ENCODE measurements at places on chromosomes 11 and 22. TPM values are rescaled to one million over a fixed set of nuclear protein-coding genes. Genes with fewer than 3 reads are reported as not detected.

DNA sequence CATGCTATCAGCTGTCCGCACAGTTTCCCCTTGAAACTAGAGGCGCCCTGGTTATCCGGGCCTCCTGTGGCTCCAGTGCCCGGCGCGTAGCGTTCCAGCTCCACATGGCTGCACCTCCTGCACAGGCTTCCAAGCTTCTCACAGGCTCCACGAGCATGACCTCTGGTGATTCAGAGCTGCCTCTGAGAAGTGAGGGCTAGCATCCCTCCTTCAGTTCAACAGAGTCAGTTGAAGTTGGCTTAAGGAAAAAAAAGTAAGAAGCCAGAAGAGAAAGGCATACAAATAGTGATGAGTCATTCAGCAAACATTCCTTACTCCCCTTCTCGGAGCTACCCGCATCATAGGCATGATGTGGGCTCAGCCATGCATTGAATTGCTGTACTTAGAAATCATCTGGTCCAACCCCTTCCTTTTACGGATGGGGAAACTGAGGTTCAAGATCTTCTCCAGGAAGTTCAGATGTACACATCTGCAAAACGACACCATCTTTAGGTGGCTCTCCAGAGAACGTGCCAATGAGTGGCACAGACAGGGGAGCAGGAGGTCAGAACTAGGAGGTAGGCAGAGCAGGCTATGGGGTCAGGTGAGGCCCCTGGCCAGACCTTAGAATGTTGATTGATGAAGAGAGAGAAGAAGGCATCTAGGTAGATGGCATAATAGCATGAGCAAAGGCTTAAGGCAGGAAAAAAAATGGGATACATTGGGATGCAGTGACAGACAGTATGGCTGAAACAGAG lies 216.3 kb upstream of the TBCEL start:
- DNase-seq = no peak

DNA sequence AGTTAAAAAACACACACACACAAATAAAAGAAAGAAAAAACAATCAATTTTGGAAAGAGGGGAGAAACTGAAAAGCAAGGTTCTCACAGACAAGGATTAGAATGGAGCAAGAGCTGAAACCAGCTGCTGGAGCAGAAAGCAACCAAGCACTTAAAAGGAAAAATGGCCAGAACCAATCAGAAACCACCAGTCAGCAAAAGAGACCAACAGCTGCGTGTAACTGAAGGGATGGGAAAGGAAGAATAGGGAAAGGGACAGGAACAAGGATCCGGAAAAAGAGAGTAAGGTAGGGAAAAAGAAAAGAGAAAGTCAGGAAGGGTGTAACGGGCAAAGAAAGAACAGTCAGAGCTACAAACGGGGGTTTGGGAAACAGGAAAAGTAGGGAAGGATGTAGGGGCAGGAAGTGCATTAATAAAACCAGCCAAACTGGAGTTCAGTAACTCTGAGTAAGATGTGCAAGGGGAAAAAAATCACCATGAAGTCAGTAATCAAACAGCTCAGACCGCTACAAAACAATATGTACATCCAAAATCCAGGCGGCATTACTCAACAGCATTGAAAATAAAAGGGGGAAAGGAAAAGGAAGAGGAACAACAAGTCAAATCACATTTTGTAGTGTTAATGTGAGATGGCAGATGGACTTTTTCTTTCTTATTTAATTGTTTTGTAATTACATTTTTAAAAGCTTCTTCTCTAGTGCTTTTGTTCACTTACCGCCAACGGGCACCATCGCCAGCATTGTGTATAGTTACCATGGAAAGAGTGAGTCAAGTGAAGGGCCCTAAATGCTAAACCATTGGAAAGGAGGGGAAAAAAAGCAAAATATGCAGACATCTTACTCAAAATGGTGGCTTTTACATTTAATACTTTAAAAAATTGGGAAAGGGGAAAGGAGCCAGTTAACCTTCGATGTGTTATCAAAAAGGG lies 49.2 kb downstream of the APOL5 start:
- no peak for DNase-seq

DNA sequence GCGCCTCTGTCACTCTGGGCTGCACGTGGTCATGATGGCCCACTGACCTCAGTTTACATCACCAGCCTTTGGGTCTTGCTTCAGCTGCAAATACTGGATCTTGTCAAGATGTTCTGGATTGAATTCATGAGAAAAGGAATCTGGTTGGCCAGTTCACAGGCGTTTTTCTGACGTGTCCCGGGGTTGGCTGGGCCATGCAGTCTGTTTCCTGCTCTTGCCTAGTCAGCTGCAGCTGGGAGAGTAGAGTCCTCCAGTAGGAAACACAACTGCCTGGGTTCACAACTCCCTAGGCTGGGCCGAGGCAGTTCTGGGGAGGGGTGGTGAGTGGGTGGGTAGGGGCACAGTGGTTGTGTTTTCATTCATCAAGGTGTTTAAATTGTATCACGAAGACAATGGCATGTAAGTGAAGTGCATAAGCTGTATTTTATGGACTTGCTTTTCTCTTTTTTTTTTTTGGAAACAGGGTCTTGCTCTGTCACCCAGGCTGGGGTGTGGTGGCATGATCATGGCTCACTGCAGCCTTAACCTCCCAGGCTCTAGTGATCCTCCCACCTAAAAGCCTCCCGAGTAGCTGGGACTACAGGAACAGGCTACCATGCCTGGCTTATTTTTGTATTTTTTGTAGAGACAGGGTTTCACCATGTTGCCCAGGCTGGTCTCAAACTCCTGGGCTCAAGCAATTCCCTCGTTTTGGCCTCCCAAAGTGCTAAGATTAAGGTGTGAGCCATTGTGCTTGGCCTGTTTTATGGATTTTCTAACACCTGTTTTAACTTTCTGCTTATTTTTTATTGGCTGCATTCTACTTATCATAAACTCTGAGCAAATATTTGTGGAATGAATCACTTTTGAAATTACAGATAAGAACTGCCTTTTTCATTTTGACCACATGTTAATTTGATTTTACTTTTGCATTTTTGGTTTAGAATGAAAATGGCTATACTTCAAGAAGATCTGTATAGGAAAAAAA lies 54.0 kb upstream of the PITPNB start:
- DNase-seq = no peak

Gene CBX7
- 9.6 TPM for total RNA-seq

Gene NPAS4
- total RNA-seq = 0.18 TPM

GRCh38 chr22:20079745-20080444 lies at the start of gene DGCR8:
Gene DGCR8, plus strand, starts transcription at chr22:20080241. Its CDS starts 5,723 bp downstream, at chr22:20085964.
- DNase-seq = peak; percentile 96

Gene TNNI2
- total RNA-seq = 1.0 TPM

GRCh38 chr22:27108425-27109114 lies 451.2 kb downstream of the MIAT start:
- no peak for DNase-seq

GRCh38 chr11:94948070-94948617 lies 25.2 kb downstream of the CWC15 start:
- DNase-seq = no peak

GRCh38 chr11:9269492-9270013 lies 4.4 kb upstream of the DENND5A start:
- DNase-seq = no peak

- no peak for DNase-seq
Observed at GRCh38 chr22:43439368-43440103, 27.7 kb downstream of the MPPED1 start.

Gene OR8G5
- not detected for total RNA-seq

- DNase-seq = no peak
Observed at GRCh38 chr11:121587182-121587581, 134.4 kb upstream of the SORL1-AS1 start.

Gene TRIM51
- total RNA-seq = not detected

Gene CALCA
- not detected for total RNA-seq

DNA sequence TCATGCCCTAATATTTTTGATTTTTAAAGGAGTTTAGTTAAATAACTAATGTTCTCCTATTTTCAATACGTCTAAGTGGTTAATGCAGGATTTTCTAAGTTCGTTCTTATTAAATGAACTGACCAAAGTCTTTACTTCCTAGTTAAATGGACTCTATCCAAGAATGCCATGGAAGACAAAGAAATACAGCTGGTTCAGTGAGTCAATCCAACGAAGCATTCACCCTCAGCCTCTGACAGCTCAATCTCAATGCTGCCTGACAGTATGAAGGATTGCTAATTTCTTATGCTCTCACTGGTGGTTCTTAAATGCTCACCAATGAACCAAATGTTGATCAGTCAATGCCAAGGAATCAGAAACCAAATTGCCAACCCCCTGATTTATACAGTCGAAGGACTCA lies 219.4 kb downstream of the CADM1 start:
- no peak for DNase-seq

Gene TMPRSS5
- 1.6 TPM for total RNA-seq

- DNase-seq = no peak
Observed at GRCh38 chr22:32619614-32620426, 145.2 kb downstream of the FBXO7 start.

DNA sequence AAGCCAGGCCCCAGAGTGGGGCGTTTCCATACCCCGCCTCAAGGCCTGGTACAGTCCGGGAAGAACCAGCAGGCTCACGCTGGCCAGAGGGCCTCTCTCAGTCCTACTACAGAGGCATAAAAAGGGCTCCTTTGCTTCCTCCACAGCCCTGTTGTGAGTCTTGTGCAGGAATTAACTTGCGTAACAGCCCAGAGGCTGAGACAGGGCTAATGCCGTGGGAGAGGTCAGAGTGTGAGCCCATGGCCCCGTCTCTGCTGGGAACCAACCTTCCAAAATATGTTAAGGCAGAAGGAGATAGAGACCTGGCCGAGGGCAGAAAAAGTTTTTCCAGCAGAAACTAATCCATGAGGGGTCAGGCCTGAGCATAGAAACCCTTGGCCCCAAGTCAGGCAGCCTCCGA lies 19.9 kb upstream of the TMEM184B start:
- DNase-seq = no peak

DNA sequence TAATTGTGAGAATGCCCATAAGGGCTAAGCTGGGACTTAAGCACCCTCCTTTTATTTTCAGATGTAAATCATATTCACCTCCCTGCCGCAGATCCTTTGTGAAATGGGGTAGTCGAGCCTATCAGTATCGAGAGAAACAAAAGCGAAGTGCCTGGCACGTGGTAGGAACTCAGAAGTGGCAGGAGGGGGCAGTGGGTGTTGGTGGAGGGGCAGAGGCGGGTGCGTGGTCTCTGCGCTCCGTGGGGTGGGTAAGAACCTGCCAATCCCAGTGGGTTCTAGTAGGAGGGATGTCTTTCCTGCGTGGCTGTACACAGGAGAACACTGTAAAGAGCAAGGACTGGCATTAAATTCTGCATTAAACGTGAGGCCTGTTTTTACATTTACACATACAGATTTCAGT lies 21.8 kb upstream of the PARVB start:
- DNase-seq = no peak

- no peak for DNase-seq
Observed at GRCh38 chr22:27472975-27473374, 328.6 kb downstream of the MN1 start.

Gene OR4A16
- total RNA-seq = not detected

- DNase-seq = no peak
Observed at GRCh38 chr11:124674571-124674970, 867 bp downstream of the SPA17 start.

Data from osteocyte (in vitro differentiated cells).